ENCODE measurements at places on chromosomes 12 and 14. TPM values are rescaled to one million over a fixed set of nuclear protein-coding genes. Genes with fewer than 3 reads are reported as not detected.

The DPPA3 gene
- not detected for total RNA-seq

The PLBD1 gene
- 0.13 TPM for total RNA-seq

The ERC1 gene
- total RNA-seq, result 79.5 TPM

The PLD4 gene
- 0.18 TPM for total RNA-seq

The STYK1 gene
- not detected for total RNA-seq

The SIX4 gene
- 80.0 TPM for total RNA-seq

The LTBP2 gene
- total RNA-seq, result 377 TPM

The HRK gene
- total RNA-seq, result not detected

The SOCS4 gene
- total RNA-seq, result 20.1 TPM
